ENCODE measurements at places on chromosomes 7 and 10. TPM values are rescaled to one million over a fixed set of nuclear protein-coding genes. Genes with fewer than 3 reads are reported as not detected.

- no peak overlapping the region for H3K4me3 ChIP-seq
- no peak for DNase-seq
- no peaks in the 10 kb centered on the region for H3K27me3 ChIP-seq
- no peaks in the 10 kb centered on the region for H3K36me3 ChIP-seq
Observed at GRCh38 chr7:142784096-142784495, 13.3 kb downstream of the PRSS2 start.

DNA sequence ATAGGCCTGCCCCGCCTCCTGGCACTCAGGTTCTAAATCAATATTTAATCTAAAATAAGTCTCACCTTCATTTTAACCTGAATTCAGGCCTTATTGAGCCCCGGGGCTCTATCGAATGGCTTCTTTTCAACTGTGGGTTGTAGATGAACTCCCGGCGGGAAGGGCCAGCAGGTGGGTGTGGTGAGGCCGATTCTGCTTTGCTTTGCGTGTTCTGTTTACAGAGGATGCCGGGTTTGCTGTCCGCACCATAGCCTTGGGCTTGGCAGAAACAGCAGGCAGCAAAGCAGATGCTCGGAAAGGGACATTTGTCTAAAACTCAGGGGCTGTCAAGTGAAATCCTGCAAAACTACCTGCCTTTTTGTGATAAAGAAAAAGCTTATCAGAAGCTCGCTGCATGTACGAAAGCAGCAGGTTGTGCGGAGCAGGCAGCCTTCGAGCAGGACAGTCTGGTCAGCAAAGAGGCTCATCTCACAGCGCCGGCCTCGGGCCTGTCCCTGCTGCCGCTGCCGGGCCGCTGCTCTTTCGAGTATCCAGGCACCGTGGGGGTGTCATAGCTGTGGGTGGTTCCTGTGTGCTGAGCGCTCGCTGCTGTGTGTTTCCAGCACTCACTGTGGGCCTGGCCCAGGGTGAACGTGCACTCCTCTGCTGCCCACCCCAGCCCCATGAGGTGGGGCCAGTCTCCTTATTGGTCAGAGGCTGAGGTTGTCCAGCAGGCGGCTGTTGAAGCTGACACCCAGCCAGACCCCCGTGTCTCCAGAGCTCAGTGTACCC, 434.8 kb upstream of the FOXK1 start:
- no peaks in the 10 kb centered on the region for H3K36me3 ChIP-seq
- H3K4me3 ChIP-seq: no peak overlapping the region
- no peak overlapping the region for H3K27ac ChIP-seq
- no peak for DNase-seq
- no peaks in the 10 kb centered on the region for H3K4me1 ChIP-seq

GRCh38 chr7:155981703-155982102, 169.4 kb upstream of the SHH start:
- H3K4me3 ChIP-seq: no peak overlapping the region
- peaks cover 2% of the 10 kb centered on the region for H3K27me3 ChIP-seq
- no peak overlapping the region for H3K27ac ChIP-seq
- no peaks in the 10 kb centered on the region for H3K4me1 ChIP-seq
- no peak for DNase-seq

DNA sequence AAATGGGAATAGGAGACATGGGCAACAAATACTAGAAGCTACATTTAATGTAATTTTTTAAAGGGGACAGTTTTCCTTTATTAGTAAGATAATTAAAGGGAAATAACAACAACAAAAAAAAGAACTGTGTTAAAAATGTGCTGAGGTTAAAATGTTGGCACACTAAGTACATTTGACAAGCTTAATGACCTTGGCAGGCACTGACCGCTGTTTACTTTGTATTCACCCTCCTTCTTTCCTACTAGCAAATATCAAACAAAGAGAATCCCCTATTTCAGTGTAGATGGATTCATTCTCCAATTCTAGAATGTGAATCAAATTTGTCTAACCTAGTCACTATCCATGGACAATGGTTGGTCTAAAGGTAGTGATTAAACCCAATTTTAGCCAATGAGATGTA, 77.5 kb upstream of the TOMM7 start:
- no peak overlapping the region for H3K4me3 ChIP-seq
- H3K27me3 ChIP-seq: no peaks in the 10 kb centered on the region
- H3K4me1 ChIP-seq: no peaks in the 10 kb centered on the region
- DNase-seq: no peak
- no peaks in the 10 kb centered on the region for H3K36me3 ChIP-seq

DNA sequence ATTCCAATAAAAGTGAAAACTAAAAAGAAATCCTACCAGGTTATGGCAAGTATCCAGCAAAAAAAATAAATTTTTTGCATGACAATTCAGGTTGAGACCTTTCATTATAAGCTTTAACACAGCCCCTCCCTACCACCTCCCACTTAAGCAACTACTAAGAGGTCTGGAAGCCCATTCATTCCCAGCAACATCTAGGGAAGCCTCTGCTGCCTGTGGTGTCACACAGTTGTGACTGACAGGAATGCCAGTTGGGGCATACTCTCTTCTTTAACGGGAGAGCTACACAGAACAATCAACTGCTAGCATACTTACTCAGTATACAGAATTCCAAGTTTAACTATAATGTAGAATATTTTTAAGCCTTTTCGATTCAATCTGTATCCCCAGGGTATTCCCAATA, 27.8 kb downstream of the ABI1 start:
- no peaks in the 10 kb centered on the region for H3K4me1 ChIP-seq
- no peaks in the 10 kb centered on the region for H3K27me3 ChIP-seq
- DNase-seq: no peak

- no peak overlapping the region for H3K27ac ChIP-seq
- no peak overlapping the region for H3K4me3 ChIP-seq
- H3K27me3 ChIP-seq: no peaks in the 10 kb centered on the region
- no peak for DNase-seq
- H3K4me1 ChIP-seq: no peaks in the 10 kb centered on the region
Observed at GRCh38 chr10:45387096-45387893, 13.3 kb downstream of the ALOX5 start.

GRCh38 chr7:91892821-91893340, 12.4 kb upstream of the MTERF1 start:
- H3K27ac ChIP-seq: peak overlapping the region; percentile 38
- H3K36me3 ChIP-seq: no peaks in the 10 kb centered on the region
- no peak overlapping the region for H3K4me3 ChIP-seq
- peaks cover 12% of the 10 kb centered on the region for H3K4me1 ChIP-seq
- DNase-seq: peak; percentile 76
- no peaks in the 10 kb centered on the region for H3K27me3 ChIP-seq

DNA sequence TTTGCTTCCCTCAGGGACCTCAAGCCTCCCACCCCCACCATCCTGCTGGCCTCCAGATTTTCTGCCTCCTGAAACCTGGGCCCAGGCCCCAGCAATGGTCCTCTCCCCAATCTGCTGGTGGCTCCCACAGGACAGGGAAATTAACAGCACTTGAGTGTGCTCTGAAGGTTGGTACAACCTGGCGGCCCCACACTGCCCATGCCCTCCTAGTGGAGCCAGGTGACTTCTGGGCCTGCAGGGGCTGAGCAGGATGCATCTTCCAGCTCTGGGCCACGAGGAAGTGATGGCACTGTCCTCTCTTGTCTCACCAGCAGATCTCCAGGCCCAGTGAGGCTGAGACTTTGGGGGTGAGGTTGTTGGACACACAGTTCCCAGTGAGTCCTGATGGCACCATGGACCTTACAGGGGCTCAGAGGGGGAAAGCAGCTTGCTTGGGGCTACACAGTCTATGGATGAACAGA, 3.6 kb upstream of the ZMIZ1 start:
- H3K27me3 ChIP-seq: peaks cover 8% of the 10 kb centered on the region
- peaks cover 13% of the 10 kb centered on the region for H3K4me1 ChIP-seq
- no peak for DNase-seq
- no peaks in the 10 kb centered on the region for H3K36me3 ChIP-seq
- no peak overlapping the region for H3K4me3 ChIP-seq
- H3K27ac ChIP-seq: no peak overlapping the region

DNA sequence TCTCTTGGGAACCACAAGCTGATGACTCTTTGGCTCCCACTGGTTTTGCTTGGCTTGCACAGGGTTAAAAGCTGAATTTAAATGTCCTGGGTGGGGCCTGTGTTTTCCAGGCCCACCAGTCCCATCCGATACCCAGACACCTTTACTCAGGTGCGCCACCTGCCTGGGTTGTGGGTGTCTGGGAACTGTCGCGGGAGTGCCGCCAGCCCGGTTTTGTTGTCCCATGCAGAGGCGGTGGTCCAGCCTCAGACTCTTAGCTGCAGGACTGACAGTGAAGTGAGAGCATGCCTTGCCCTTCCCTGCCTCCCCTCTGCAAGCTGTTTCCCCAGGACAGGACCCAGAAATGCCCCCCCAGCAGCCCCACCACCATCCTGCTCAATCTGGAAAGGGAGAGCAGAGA, 255.6 kb upstream of the ZNF32 start:
- no peak for DNase-seq
- no peaks in the 10 kb centered on the region for H3K36me3 ChIP-seq
- no peaks in the 10 kb centered on the region for H3K4me1 ChIP-seq
- H3K4me3 ChIP-seq: no peak overlapping the region
- no peaks in the 10 kb centered on the region for H3K27me3 ChIP-seq

GRCh38 chr7:22444181-22444971, 55.6 kb downstream of the STEAP1B start:
- DNase-seq: peak; percentile 12
- no peaks in the 10 kb centered on the region for H3K36me3 ChIP-seq
- no peak overlapping the region for H3K4me3 ChIP-seq
- H3K27me3 ChIP-seq: no peaks in the 10 kb centered on the region
- no peak overlapping the region for H3K27ac ChIP-seq

GRCh38 chr10:20949967-20950366, 52.9 kb upstream of the NEBL start:
- no peak for DNase-seq
- no peaks in the 10 kb centered on the region for H3K4me1 ChIP-seq
- no peak overlapping the region for H3K4me3 ChIP-seq
- H3K27me3 ChIP-seq: no peaks in the 10 kb centered on the region
- H3K36me3 ChIP-seq: no peaks in the 10 kb centered on the region
- no peak overlapping the region for H3K27ac ChIP-seq

DNA sequence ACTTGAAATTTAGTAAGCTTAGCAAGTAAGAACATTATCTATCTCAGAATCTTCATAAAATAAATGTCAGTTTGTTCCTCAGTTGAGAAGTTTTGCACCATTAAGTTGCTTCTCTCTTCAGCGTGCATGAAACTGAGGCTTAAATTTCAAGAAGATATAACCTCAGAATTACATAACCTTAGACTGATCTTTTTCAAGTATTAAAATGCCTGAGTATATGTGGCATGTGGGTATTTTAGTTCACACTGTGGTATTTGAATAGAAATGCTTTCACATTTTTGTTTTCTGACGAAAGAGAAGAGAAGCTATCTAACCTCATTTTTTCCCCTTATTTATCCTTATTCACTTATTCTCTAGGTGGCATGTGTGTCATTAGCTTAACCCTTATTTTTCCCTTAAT, 104.1 kb downstream of the PHF14 start:
- peaks cover 2% of the 10 kb centered on the region for H3K36me3 ChIP-seq
- H3K27ac ChIP-seq: no peak overlapping the region
- H3K4me1 ChIP-seq: no peaks in the 10 kb centered on the region
- no peaks in the 10 kb centered on the region for H3K27me3 ChIP-seq
- no peak overlapping the region for H3K4me3 ChIP-seq

DNA sequence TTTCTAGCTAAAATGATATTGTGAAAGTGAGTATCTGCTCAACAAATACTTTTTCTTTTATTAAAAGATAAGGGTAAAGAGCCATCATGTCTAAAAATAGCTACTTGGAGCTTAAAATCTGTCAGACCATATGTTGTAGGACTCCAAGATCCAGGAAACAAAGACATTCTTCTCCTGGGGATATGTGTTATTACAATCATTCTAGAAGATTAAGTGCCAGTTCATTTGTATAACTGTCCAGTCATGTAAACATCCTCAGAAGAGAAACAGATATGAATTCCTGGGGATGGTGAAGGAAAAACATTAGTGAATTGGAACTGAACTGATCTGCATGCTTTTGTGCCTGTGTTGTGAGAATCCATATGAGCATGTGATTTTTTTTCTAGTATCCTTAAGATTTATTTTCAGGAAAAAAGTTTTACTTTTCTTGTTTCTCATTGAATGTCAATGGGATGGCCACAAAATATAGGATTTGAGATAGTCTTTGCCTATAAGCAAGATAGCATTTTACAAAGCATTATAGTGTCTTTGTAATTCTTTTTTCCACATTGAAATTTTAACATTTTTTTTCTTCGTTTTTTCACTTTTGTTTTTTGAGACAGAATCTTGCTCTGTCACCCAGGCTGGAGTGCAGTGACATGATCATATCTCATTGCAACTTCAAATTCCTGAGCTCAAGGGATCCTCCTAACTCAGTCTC, 14.4 kb upstream of the MTERF1 start:
- no peak overlapping the region for H3K27ac ChIP-seq
- H3K4me1 ChIP-seq: peaks cover 12% of the 10 kb centered on the region
- H3K36me3 ChIP-seq: no peaks in the 10 kb centered on the region
- no peaks in the 10 kb centered on the region for H3K27me3 ChIP-seq

GRCh38 chr7:43694399-43694748, 34.9 kb downstream of the COA1 start:
- peaks cover 30% of the 10 kb centered on the region for H3K4me1 ChIP-seq
- H3K27ac ChIP-seq: peak overlapping the region; percentile 87
- no peaks in the 10 kb centered on the region for H3K27me3 ChIP-seq
- H3K4me3 ChIP-seq: peak overlapping the region; percentile 15
- no peaks in the 10 kb centered on the region for H3K36me3 ChIP-seq

- DNase-seq: no peak
- H3K4me1 ChIP-seq: peaks cover 29% of the 10 kb centered on the region
- no peaks in the 10 kb centered on the region for H3K36me3 ChIP-seq
- no peak overlapping the region for H3K4me3 ChIP-seq
Observed at GRCh38 chr10:3848005-3848774, 63.2 kb upstream of the KLF6 start.

DNA sequence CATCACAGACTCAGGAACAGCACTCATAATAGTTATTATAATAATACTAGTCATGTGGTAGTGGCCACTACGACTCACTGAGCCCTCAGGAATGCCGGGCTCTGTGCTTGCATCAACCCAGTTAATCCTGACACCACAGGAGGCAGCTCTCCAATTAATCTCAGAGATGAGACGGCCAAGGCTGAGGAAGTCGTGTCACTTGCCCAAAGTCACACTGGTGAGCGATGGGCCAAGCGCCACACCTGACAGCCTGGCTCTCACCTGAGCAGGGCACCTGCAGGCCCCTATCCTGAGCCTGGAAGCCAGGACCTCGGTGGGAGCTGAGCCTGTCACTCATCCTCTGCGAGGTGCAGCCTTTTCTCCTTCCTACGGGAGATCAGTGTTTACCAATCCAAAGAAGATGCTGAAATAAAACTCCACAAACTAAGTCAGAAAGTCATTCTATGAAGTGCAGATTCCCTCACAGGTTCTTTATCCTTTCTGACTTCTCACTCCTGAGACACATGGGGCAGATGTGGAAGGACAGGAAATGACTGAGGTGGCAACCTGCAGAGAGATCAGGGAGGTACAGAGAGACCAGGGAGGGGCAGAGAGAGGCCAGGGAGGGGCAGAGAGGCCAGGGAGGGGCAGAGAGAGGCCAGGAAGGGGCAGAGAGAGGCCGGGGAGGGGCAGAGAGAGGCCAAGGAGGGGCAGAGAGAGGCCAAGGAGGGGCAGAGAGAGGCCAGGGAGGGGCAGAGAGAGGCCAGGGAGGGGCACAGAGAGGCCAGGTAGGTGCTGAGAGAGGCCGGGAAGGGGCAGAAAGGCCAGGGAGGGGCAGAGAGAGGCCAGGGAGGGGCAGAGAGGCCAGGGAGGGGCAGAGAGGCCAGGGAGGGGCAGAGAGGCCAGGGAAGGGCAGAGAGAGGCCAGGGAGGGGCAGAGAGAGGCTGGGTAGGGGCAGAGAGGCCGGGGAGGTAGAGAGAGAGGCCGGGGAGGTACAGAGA, 38.5 kb downstream of the VIPR2 start:
- no peaks in the 10 kb centered on the region for H3K27me3 ChIP-seq
- no peak for DNase-seq
- H3K4me3 ChIP-seq: no peak overlapping the region

The RASA4 gene
- 5.0 TPM for total RNA-seq

The VWDE gene
- total RNA-seq: 1.8 TPM

The DNTT gene
- total RNA-seq: not detected
